ENCODE measurements at places on chromosomes 16 and 17.

DNA sequence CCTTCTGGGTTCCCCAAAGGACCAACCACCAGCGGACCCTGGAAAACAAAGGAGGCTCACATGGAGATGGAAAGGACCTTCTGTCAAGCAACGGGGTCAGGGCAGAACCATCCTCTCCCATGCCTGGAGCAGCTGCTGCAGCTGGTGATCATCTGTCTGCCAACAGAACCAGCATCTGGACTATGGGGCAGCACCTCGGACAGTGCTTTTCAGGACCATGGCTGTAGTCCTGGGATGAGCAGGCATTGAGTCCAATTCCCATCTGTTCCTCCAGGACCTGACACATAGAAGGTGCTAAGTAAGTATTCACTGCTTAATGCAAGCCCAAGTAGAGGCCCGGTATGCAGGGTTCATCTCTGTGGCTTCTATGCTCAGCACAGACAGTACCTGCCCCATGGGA, 304.7 kb downstream of the XYLT1 start:
- no peak for DNase-seq

- DNase-seq: no peak
Measured at GRCh38 chr17:78231991-78232858, 794 bp downstream of the TMEM235 start.

- no peak for DNase-seq
Measured at GRCh38 chr17:64572682-64573154, 65.9 kb downstream of the CEP95 start.

GRCh38 chr16:20242568-20243255, 84.6 kb downstream of the GP2 start:
- DNase-seq: no peak

DNA sequence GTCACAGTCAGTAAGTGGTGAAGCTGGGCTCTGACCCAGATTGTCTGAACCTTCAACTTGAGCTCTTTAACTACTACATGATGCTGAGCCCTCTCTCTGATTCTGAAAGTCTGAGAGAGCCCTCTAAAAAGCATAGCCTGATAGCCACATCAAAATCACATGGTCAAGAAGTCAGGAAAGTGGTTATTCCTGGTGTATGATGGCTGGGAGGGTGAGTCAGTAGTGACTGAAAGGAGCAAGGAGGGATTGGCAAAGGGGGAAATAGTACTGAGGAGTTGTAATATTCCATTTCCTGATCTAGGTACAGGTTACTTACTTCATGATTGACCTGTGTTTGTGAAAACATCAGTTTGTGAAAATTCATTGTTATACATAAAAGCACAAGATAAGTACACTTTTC, 89.1 kb downstream of the SSH2 start:
- peak; percentile 42 for DNase-seq

- DNase-seq: no peak
Measured at GRCh38 chr16:49183911-49184310, 97.7 kb downstream of the CBLN1 start.

DNA sequence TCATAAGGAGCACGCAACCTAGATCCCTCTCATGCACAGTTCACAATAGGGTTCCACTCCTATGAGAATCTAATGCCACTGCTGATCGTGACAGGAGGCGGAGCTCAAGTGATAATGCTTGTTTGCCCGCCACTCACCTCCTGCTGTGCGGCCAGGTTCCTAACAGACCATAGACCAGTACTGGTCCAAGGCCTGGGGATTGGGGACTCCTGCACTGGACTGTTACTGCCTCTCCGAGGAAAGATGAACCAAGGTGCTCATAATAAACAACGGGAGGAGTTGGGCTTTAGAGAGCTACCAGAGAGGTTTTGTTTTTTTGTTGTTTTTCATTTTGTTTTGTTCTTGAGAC, 58.2 kb downstream of the TK2 start:
- no peak for DNase-seq

DNA sequence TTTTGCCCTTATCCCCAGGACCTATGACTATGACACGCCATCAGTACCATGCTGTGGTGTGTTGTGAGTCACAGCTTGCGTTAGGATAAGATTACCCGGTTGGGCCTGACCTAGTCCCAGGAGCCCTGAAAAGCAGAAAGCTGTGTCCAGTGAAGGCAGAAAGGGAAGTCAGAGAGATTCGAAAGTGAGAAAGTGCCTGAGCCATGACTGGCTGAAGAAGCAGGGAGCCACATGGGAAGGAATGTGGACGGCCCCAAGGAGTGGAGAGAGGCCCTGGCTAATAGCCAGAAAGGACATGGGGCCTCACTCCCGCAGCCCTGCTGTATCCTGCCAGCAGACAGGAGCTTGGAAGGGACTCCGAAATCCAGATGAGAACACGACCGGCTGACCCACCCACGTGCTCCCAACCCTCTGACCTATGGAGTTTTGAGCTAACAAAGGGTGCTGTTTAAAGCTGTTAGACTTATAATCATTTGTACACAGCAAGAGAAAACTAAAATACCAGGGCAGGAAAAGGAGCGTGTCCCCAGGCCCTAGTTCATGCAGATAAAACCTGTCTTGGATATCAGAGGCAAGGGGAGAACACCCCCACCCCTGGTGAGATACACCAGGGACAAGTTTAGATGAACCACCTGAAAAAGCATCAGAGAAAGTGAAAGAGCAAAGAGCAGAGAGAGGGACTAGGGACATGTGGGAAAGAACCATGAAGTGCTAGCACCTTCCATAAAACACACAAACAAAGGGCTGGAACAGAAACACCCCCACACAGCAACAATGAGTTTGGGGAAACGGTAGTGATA, 115.3 kb downstream of the SLC39A11 start:
- peak; percentile 89 for DNase-seq

DNA sequence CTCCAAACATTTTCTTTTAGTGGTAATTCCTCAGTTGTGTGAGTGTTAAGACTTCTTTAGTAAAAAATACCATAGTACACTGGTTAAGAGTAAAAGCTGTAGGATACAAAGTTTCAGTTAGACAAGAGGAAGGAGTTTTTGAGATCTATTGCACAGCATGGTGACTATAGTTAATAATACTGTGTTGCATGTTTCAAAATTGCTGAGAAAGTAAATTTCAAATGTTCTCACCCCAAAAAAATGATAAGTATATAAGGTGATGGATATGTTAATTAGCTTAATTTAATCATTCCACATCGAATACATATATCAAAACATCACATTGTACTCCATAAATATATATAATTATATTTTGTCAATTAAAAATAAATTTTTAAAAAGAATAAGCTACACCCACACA, 22.0 kb upstream of the NLK start:
- no peak for DNase-seq

GRCh38 chr17:60606036-60606435, 6.0 kb downstream of the PPM1D start:
- no peak for DNase-seq

GRCh38 chr16:49701789-49702494, 154.0 kb downstream of the ZNF423 start:
- peak; percentile 72 for DNase-seq

DNA sequence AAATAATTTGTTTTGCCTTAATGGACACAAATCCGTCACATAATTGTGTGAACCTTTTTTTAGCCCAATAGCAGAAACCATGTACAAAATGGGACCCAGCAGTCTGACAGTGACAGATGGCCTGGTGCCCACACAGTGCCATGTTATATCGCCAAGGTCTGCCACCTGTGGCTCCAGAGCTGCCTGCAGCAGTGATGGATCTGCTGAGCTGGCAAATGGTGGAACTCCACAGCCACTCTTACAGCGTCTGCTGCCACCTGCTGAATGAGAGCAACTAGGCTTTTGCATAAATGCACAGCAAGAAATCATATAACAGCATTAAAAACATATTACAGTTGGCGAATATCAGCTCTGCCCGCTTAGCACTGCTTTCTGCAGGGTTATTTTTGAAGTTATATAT, 59.4 kb downstream of the NUP93 start:
- DNase-seq: peak; percentile 51

- DNase-seq: no peak
Measured at GRCh38 chr16:1963806-1964505, 670 bp downstream of the RPS2 start.

DNA sequence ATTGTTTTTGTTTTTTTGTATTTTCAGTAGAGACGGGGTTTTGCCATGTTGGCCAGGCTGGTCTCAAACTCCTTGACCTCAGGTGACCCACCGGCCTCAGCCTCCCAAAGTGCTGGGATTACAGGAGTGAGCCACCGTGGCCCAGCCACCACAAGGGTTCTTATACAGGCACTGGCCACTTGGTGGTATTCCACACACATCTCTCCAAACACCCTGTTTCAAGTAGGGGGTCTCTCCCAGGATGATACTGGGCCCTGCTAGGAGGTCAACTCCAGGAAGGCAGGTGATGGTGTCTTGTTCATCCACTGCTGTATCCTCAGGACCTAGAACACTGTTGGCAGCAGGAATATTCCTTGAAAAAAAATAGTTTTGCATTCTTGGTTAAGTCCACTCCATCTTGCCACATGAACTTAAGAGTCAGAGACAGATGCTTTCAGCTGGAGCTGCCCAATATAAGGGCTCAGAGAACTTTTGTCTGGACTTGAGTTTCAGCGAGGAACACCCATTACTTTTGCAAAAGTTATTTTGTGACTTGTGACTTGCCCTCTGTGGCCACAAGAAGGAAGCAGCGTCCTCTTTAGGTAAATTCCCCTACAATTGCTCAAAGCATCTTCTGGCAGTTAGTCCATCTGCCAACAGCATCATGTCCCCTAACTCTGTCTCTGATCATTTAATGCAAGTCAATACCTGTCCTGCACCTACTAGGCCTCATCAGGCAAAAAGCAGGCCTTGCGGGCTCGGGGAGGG, 7.4 kb upstream of the EEF2K start:
- no peak for DNase-seq

- DNase-seq: no peak
Measured at GRCh38 chr17:39604911-39605491, 2.7 kb downstream of the NEUROD2 start.

DNA sequence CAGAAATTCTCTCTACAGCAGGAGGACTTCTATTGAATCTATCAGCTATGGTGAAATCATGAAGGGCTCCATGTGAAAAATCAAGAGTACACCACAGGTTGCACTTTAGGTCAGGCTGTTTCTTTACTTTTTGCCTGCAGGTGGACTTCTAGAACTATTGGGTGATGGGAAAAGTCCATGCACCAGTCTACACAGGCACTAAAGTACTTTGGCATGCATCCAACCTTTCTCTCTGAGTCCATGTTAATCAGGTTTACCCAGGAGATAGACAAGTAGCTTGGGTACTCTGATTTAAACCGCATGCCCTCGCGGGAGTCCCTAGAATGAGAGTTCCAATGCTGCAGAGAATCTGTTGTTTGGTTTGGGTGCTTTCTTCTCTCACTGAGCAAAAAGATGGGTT, 9.1 kb upstream of the ANKFN1 start:
- DNase-seq: no peak

GRCh38 chr16:77599793-77600415, 122.4 kb upstream of the NUDT7 start:
- DNase-seq: peak; percentile 50

GRCh38 chr17:65684631-65685030, 123.2 kb upstream of the AXIN2 start:
- DNase-seq: no peak

DNA sequence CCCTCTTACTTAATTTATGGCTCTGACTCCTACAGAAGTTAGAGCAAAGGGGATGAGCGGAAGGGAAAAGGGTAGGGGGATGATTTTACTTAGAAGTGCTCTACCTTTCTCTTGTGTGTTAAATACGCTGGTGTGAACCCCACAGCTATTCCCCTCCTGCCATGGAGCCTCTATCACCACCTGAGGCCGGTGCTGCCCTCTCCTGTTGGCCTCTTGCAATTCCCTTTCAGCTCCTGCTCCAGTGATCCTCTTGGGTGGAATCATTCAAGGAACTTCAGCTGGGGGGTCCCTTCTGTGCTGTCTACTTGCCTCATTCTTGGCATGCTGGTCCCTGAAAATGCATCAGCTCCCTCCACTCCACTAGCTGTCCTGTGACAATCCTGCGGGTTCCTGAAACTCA, 41.8 kb upstream of the CDH8 start:
- no peak for DNase-seq

- no peak for DNase-seq
Measured at GRCh38 chr16:82280867-82281266, 110.8 kb upstream of the MPHOSPH6 start.

DNA sequence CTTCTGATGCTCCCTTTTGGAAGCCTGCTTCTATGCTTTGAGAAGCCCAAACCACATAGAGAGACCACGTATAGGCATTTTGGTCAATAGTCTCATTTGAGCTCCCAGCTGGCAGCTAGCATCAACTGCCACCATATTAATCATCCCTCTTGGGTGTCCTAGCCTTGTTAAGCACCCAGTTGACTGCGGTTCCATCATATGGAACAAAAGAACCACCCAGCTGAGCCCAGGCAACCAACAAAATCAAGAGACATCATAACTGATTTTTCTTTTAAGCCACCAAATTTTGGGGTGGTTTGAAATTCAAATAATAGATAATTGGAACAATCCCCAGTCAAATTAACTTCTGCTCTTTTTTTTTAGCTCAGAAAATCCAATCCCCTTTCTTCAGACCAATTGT, 53.9 kb downstream of the HS3ST3B1 start:
- DNase-seq: no peak

DNA sequence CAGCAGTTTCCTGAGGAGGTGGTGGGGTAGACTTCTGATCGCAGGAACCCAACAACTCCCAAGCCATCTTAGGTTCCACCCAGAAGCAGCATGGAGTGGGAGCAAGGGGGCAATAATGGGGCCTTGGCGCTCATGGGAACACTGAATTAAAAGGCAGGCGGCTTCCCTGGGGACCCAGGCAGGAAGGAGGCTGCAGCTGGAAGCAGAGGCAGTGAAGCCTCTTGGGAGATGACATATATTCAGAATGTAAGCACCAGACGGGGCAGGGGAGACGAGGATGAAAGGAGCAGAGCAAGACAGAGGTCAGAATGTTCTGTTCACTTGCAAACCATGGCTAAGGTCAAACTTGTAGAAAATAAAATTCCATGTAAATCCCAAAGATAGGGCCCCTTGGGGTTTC, 2.9 kb downstream of the HIGD1B start:
- no peak for DNase-seq

GRCh38 chr17:72790190-72790589, 302.3 kb downstream of the SLC39A11 start:
- no peak for DNase-seq

DNA sequence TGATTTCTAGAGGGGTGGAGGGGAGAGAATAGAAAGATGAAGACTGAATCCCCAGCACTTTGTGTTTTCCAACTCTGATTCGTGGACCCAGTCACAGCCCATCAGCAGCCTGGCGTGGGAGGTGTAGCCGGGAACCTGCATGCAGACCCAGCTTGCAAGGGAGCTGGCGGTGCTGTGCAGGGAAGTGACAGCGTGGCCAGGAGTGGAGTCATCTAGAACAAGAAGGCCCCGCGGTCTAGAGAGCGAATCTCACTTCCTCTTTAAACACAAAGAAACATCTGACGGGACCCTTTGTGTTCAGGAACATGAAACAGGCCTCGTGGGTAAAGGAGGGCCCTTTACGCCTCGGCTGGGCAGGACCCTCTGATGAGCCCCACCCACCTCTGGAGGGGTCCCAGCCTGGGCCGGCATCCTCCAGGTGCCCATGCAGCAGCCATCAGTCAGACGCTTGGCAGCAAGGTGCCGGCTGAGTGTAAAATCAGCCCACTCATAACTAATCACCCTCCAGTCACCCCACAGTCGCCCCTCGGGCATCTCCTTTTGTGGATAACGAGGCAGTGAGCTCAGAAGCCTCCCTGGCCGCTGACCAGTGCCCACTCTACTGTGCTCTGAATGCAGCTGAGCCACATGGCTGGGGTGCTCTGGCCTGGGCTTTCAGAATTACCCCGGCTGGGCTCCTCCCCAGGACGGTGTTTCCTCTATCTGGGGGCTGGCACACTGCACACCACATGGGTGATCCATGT, 4.4 kb downstream of the SNAI3 start:
- no peak for DNase-seq
